Lower lobe of right lung (tissue), 2 donors: ENCODE measurements at places on chromosomes 2 and 18. TPM values are rescaled to one million over a fixed set of nuclear protein-coding genes. Genes with fewer than 3 reads are reported as not detected.
A peak's percentile ranks its signal among the peaks of the same experiment; 100 is the strongest.

GRCh38 chr18:51150113-51150700 lies 47.3 kb downstream of the MEX3C start:
- no peak overlapping the region for H3K27ac ChIP-seq
- H3K4me3 ChIP-seq: no peak overlapping the region
- no peaks in the 10 kb centered on the region for H3K36me3 ChIP-seq
- H3K27me3 ChIP-seq: no peaks in the 10 kb centered on the region
- no peak for DNase-seq

DNA sequence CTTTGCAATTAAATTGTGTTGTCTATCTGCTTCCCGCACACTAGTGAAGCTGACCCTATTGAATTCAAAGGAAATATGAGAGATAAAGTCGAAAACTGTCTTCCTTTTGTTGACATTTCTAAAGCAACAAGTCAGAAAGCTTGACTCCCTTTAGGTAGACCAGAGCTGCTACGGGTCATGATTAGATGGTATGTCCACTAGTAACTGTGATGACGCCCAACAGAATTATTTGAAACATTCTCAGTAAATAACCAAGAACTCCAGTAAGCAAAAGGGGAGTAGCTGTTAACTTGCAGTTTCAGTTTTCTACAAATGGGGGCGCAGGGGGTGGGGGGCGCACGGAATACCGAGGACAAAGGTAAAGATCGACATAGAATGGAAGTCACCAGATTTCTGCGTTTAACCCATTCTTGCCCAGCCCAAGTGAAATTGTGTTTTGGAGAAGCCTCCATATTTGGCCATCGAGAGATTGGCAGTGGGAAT lies 56.4 kb downstream of the CRIM1 start:
- H3K27ac ChIP-seq: peak overlapping the region; percentile 9
- no peak for DNase-seq
- H3K4me3 ChIP-seq: no peak overlapping the region

GRCh38 chr2:28390746-28391563 lies 1.7 kb upstream of the FOSL2 start:
- DNase-seq: peak; percentile 85
- no peaks in the 10 kb centered on the region for H3K36me3 ChIP-seq
- H3K4me3 ChIP-seq: peak overlapping the region; percentile 95
- H3K4me1 ChIP-seq: peaks cover 8% of the 10 kb centered on the region

GRCh38 chr18:72555968-72556367 lies 11.8 kb upstream of the CBLN2 start:
- no peak overlapping the region for H3K4me3 ChIP-seq
- H3K27me3 ChIP-seq: no peaks in the 10 kb centered on the region
- no peak for DNase-seq
- H3K27ac ChIP-seq: no peak overlapping the region
- no peaks in the 10 kb centered on the region for H3K36me3 ChIP-seq
- no peaks in the 10 kb centered on the region for H3K4me1 ChIP-seq

GRCh38 chr2:88250404-88250803 lies 80.3 kb downstream of the THNSL2 start:
- DNase-seq: no peak
- no peaks in the 10 kb centered on the region for H3K4me1 ChIP-seq
- no peak overlapping the region for H3K4me3 ChIP-seq
- H3K27me3 ChIP-seq: no peaks in the 10 kb centered on the region

GRCh38 chr2:26243470-26244308 lies 743 bp downstream of the HADHA start:
- peak overlapping the region; percentile 89 for H3K4me3 ChIP-seq
- peaks cover 1% of the 10 kb centered on the region for H3K36me3 ChIP-seq
- peaks cover 66% of the 10 kb centered on the region for H3K4me1 ChIP-seq
- no peak for DNase-seq
- peak overlapping the region; percentile 96 for H3K27ac ChIP-seq

DNA sequence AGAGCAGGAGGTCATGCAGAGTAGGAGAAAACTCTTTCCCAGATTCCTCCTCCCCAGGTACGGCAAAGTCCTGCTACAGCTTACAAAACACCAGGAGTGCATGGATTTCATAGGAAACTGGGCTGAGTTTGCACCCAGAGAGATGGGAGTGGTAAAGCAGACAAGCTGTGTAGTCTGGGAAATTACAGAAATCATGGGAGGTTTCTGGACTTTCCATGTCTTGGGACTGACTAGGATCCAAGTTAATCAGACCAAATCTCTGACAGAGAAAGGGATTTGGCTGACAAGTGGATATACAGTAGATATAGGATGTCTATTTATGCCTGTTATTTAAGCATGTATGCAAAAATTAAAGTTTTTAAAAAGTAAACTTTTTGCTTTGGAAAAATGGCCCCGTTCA lies 205.4 kb upstream of the ACVR2A start:
- H3K36me3 ChIP-seq: no peaks in the 10 kb centered on the region
- no peak for DNase-seq
- no peak overlapping the region for H3K27ac ChIP-seq
- H3K4me1 ChIP-seq: no peaks in the 10 kb centered on the region
- no peak overlapping the region for H3K4me3 ChIP-seq

DNA sequence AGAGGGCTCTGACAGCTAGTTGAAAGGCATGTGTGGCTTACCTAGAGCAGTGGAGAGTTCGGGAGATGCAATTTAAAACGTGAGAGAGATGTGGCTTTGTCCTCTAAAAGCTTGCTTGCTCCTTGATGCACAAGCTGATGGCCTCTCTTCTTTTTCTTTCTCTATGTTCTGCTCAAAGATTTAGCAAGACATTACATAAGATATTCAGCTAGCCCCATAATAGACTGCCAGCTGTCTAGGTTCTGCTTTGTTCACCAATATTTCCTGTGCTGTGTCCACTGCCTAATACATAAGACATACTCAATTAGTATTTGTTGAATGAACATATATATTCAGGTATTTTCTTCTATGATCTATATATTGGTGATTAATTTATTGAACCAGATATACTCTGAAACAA lies 31.1 kb downstream of the SPATS2L start:
- no peak overlapping the region for H3K4me3 ChIP-seq
- no peaks in the 10 kb centered on the region for H3K36me3 ChIP-seq
- H3K4me1 ChIP-seq: peaks cover 38% of the 10 kb centered on the region
- H3K27ac ChIP-seq: no peak overlapping the region
- no peaks in the 10 kb centered on the region for H3K27me3 ChIP-seq

Gene ZNF236
- total RNA-seq: 18.0 TPM

Gene ATG9A
- 45.7 TPM for total RNA-seq

Gene IL1F10
- total RNA-seq: not detected

Gene LRP2
- total RNA-seq: 47.8 TPM

Gene EVA1A
- total RNA-seq: 31.7 TPM
